ENCODE measurements at places on chromosomes 12 and 14.

- DNase-seq, result no peak
Observed at GRCh38 chr12:69648476-69648875, 37.8 kb upstream of the LRRC10 start.

- DNase-seq, result no peak
Observed at GRCh38 chr12:6279256-6279628, 31.2 kb upstream of the PLEKHG6 start.

DNA sequence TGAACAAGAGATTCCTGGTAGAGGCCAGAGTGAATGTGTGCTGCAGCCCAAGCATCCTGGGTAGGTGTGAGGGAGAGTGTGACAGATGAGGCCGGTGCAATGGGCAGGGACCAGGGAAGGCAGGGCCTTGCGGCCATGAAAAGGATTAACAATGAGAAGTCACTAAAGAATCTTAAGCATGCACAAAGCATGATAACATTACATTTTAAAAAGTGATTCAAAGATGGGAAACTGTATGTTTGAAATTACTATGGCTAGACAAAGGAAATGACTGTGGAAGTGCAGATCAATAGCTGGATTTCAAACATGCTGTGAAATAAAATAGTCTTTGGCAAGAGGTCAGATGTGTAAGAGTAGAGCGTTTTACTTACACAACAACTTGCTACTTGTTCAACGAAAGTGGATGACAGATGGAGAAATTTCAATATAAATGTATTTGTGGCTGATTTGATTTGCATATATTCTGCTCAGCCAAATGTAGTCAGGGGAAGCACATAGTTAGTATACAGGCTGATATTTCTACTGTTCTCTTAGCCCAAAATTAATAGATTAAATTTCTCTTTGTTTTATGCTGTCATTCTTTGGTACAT is 175.5 kb downstream of the CCDC59 start:
- DNase-seq, result no peak

DNA sequence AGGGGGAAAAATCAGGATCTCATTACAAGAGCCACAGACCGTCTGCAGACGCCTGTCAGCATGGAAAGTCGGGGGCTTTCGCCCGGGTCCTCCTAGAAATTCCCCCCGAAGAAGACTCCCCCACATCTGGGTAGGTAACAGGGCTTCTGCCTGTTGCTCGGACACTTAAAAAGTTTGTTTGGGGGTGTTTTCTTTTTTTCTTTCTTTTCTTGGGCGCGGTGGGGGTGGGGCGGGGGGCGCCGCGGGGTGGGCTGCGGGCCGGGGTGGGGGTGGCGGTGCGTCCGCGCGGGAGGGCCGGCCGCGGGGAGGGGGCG is 358 bp downstream of the ELK3 start:
- DNase-seq, result no peak

- no peak for DNase-seq
Observed at GRCh38 chr12:46557539-46558373, 185.2 kb upstream of the SLC38A2 start.

DNA sequence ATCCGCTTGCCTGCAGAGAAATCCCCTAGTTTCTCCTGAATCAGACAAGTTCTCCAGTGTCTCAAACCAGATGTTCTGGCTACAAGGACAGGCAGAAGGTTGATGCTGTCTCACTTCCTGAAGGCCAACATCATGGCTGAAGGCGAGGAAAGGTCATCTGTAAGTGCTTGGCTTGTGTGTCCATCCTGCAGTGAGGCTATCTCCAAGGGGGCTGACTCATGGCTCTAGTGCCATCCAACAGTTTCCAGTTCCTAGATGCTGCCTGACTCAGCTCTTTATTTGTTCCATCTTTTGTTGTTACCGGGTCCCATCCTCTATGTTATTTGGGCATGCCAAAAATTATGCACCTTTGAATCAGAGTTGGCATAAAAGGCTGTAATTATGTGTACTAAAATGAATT is 232.1 kb upstream of the TBX3 start:
- DNase-seq, result no peak

Measured in hematopoietic multipotent progenitor cell treated with erythropoietin and hydrocortisone succinate and interleukin-3 and kit ligand, for 4 days (in vitro differentiated cells).